ENCODE measurements at places on chromosomes 2 and 18.

DNA sequence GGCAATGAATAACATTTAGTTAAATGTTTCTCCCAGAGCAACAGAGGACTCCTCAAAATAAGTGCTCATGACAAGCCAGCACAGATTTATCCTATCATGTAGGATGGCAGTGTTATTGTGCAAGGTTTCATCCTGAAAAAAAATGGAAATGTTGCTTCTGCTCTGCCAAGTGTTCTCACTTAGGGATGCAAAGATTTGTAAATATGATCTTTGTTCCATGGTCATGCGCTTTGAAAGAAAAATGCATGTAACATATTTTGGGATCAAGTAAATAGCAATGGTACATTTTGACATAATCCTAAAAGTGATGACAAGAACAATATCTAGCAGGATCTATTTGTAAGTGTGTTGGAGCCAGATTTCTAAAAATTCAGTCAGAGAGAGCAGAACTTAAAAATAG lies 229.5 kb upstream of the CCDC150 start:
- DNase-seq, result no peak

GRCh38 chr2:71154798-71155197 lies 24.4 kb downstream of the MPHOSPH10 start:
- DNase-seq, result no peak

DNA sequence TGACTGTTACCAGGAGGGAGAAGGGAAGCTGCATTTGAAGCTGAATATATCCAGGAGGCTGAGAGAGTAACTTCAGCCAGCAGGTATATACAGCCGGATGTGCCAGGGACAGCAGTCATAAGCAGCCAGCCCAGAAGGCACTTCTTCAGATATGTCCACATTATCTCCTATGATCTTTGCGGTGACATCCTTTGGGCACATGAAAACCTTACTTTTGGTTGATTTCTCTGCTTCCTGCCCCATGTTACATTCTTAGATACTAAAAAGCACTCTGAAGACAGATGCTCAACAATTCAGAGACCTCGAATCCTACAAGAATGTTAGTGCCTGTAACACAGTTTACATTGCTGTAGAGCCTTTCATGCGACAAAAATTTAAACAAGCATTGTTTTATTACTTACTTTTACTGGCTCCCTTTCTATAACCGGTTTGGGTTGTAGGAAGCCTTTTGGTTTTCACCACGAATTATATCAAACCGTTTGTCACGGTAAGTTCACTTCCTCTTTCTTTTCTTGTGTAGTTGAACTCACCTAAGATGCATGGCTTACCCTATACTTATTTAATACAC lies 50.3 kb upstream of the TLK1 start:
- DNase-seq, result no peak

DNA sequence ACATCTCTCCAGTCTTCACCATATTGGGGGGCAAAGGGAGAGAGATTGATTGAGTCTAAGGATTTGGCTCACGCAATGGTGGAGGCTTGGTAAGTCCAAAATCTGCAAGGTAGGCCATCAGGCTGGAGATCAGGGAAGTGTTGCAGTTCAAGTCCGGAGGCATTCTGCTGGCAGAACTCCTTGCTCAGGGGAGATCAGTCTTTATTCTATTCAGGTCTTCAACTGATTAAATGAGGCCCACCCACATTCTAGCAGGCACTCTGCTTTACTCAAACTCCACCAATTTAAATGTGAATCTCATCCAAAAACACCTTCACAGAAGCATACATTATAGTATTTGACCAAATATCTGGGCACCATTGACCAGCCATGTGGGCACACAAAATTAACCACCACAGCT lies 21.4 kb downstream of the SMYD1 start:
- DNase-seq, result no peak

DNA sequence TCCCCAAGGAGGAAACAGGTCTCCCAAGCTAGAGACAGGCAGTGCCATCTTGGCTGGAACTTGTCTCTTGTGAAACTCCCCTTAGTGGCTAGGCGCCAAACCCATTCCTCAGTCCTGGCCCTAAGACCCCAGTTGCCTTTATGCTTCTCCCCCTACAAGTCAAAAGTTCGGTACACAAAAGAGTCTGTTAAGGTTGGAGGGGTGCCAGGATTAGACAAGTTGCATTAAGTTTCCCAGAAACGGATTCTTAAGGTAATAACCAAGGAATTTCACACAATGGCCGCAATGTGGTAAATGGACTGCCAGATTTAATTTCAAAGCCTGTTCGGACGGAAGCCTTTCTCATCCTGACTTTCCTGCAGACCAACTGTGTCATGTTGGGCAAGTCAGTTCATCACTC lies 80.7 kb downstream of the CCBE1 start:
- DNase-seq, result no peak

GRCh38 chr2:213818436-213818835 lies 534.2 kb downstream of the SPAG16 start:
- DNase-seq, result no peak

- no peak for DNase-seq
Observed at GRCh38 chr18:68991286-68991685, 193.4 kb downstream of the CCDC102B start.

DNA sequence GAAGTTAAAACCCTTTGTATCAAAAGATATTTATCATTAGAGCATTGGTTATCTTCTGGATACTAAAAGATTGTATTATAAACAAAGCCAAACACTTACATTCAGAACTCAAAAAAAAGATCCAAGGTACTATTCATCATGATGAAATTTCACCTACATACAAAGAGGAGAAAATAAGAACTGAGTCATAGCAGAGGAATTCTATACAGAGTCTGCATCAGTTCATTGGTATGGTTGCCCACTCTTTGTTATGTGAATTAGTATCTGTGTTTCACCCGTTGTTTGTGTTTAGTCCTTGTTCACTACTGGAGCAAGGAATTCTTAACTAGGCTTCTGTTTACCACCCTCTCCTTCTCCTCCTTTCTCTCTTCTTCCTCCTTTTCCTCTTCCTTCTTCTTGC lies 157.9 kb downstream of the LNPK start:
- DNase-seq, result no peak

DNA sequence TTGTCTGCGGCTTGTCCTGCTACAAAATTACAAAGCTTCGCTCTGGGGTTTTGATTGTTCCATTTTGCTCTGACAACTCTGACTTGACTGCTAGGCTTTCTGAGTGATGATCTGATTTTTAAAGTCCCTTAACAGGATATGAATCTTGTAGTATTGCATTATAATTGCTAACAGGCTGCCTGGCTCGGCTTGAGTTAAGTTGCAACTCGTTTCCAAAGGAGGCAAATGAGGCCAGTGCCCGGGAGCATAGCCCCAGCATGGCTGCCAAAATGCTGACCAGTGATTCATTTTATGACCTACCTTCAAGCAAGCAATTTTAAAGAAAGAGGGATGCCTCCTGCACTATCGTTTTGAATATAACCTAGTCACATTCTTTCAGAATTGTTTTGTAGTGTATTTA lies 135.4 kb downstream of the COL6A3 start:
- DNase-seq, result no peak

DNA sequence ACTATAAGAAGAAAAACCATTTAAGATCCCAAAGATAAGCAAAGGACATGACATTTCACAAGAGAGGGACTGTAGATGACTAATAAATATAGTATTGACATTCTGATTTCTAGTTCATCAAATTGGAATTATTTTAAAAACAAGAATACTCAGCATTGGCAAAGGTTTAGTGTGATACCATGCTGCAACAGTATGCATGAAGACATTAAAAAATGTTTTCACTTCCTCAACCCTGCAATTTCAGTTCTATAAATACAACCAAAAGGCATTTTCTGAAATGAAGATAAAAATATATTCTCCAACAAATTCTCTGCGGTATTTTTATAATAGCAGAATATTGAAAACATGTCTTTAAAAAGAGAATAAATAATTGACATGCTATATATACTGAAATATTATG lies 2.1 kb downstream of the C2orf81 start:
- no peak for DNase-seq
